ENCODE measurements at places on chromosomes 7 and 10. TPM values are rescaled to one million over a fixed set of nuclear protein-coding genes. Genes with fewer than 3 reads are reported as not detected.

DNA sequence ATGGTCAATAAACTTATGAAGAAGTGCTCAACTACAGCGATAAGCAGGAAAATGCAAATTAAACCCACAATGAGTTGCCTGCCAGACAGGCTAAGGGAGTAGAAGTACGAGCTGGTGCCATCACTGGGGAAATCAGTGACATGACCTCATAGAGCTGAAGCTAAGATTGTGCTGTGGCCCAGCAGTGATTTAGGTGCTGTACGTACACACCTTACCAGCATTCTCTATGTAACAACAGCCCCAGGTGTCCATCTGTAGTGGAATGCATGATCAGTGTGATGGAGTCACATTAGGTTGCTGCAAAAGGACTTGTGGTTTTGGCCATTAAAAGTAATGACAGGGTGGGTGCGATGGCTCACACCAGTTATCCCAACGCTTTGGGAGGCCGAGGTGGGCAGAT is 5.7 kb upstream of the TECPR1 start:
- DNase-seq: no peak

DNA sequence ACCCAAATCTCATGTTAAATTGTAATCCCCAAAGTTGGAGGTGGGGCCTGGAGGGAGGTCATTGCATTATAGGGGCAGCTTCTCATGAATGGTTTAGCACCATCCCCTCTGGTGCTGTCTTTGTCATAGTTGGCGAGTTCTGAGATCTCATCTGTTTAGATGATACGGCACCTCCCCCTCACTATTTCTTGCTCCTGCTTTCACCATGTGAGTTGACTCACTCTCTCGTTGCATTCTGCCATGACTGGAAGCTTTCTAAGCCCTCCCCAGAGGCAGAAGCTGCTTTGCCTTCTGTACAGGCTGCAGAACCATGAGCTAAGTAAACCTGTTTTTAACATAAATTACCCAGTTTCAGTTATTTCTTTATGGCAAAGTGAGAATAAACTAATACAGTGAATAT is 18.9 kb upstream of the ZNF138 start:
- DNase-seq: no peak

DNA sequence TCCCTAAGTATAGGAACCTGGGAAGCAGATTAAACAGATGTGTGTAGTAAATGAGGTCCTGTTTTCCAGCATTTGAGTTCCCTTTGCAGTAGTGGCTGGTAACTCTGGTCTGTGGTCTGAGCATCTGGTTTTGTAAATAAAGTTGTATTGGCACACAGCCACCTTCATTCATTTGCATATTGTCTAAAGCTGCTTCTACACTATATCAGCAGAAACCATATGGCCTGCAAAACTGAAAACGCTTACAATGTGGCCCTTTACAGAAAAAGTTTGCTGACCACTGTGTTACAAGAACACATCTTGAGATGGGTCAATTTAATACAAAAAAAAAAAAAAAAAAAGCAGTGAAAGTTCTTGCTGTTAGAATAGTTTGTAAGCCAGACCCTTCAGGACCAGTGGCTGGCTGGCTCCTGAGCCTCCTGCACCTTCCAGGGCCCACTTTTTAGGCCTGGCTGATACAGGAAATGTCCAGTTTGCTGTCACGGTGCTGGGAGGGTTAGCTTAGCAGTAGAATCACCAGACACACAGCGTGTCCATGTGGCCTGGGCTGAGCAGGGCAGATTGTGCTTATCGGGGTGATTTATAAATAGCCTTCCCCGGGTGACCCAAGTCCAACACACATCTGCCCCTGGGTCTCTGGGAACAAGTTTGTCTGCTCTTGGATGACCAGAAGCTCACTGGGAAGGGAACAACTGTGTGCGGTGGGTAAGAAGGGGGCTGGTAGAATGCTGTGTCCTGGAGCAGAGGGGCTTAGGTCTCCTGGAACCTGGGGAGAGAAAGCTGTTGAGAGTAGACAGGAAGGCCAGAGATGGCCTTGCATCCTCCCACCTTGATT is 1.4 kb downstream of the C10orf71 start:
- DNase-seq: no peak

GRCh38 chr7:31874631-31875386 is 187.8 kb downstream of the PPP1R17 start:
- DNase-seq: no peak

GRCh38 chr7:437329-438251 is 82.1 kb downstream of the PDGFA start:
- no peak for DNase-seq

GRCh38 chr10:33655921-33656320 is 321.5 kb upstream of the NRP1 start:
- no peak for DNase-seq

DNA sequence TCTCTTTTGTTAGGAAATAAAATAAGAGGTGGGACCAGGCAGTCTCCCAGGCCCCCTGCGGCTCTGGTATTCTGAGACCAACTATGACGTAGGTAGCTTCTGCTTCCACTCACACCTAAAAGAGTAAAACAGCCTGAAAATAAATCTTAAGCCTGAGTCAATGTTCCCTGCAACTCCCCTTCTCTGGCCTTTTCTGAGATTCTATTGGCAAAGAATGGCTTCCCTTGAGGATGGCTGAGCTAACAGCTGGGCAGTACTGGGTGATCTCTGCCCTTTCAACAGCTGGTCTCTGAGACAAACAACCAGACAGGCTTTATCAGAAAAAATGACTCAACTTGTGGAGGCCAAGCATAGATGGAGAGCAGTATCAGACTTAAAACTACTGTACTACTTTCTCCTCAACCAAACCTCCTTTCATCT is 58.7 kb downstream of the CREB3L2 start:
- DNase-seq: no peak

- DNase-seq: no peak
Measured at GRCh38 chr10:119444866-119445265, 97.7 kb downstream of the RGS10 start.

GRCh38 chr7:44262031-44262430 is 61.3 kb downstream of the YKT6 start:
- DNase-seq: no peak

The FGF8 gene
- not detected for total RNA-seq

The CADPS2 gene
- 2.2 TPM for total RNA-seq

The ACTR3C gene
- 25.6 TPM for total RNA-seq
